ENCODE measurements at places on chromosomes 1 and 21.

- DNase-seq, result no peak
These were observed 166.9 kb upstream of the PRMT6 start for GRCh38 chr1:106889583-106889982.

- DNase-seq, result no peak
These were observed 78.6 kb downstream of the ATF6 start for GRCh38 chr1:161844696-161845095.

- no peak for DNase-seq
These were observed 66.7 kb downstream of the BARHL2 start for GRCh38 chr1:90650401-90650800.

DNA sequence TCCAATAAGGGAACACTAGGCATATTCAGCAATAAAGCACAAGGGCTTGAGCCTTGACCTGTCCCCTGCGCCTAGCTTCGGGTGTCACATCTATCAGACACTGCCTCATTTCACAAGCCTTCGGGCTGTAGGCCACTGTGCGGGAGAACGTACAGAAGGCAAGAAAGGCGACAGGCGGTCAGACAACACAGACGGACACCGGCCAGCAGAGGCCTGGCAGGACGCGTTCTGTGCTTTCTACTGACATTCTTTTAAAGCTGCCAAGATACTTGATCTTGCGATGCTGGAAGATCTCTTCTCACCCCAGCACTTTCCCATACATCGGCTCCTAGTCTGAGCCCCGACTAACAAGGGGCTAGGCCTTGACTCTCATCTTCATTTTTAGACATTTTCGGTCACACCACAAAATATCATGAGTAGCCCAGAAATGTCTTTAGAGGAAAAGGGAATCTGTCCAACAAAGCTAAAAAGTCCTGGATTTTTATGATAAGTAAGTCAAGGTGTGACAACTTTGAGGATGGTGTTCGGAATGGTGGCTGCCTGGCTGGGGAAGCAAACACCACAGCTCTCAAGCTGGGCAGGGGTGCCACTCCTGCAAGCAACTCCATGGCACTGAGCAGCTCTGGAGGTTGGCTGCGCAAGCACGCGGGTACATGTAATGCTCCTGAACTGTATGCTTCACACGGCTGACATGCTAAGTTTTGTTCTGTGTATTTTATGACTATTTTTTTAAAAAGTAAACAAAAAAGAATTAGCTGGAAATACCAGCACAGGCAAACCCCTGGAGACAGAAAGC is 18.7 kb downstream of the RIPK4 start:
- DNase-seq, result no peak

- DNase-seq, result no peak
These were observed 192.6 kb downstream of the NFIA start for GRCh38 chr1:61274939-61275338.

GRCh38 chr1:223319905-223320580 is 43.9 kb downstream of the SUSD4 start:
- no peak for DNase-seq

DNA sequence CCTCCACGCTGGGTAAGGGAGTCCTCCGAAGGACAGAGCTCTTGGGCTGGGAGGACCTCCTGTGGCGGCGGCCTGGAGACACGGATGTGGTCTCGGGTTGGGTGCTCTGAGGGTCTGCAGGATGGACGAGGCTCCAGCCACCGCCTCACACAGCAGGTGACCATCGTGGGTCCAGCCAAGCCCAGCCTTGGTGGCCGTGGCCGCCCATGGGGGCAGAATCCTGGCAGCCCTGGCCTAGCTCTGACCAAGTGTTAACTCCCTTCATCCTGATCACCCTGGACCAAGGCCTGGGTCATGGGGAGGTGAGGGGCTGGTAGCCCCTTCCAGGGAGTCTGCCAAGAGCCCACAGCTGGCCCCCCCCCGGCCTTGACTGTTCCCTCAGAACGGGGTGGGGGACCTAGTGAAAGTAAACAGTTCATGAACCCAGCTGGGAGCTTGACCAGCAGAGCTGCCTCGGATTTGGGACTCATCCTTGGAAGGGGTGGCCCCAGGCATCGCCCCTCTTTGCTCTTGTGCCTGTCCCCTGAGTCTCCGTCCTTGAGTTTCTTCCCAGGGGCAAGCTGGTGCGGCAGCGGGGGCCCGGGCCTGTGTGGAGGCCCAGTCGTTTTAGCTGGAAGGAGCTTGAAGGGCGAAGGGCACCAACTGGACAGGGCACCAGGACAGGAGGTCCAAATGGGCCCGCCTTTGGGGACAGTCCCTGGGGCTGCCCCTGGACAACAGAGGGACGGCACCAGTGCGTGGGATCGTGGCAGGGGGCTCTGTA is 17.8 kb downstream of the ARHGEF16 start:
- DNase-seq, result no peak

DNA sequence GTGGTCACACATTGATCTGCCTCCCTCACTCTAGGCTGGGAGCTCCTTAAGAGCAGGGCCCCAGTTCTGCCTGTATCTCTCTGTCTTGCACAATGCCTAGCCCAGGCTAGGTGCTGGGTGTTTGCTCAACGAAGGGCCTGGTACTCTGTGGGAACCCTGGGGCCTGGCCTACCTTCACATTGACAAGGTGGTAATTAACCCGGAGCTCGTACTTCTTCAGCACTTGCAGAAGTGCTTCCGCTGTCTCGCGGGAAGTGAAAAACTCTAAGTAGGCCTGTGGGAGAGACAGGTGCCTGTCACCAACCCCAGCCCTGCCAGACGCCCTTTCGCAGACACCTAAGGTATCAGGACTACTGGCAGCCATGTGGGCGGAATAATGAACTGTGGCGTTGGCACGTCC is 13.7 kb downstream of the MTHFR start:
- DNase-seq, result no peak

- DNase-seq, result no peak
These were observed 32.0 kb upstream of the LAPTM5 start for GRCh38 chr1:30789388-30790255.

GRCh38 chr1:209692296-209692695 is 12.3 kb upstream of the HSD11B1 start:
- no peak for DNase-seq
